Occipital lobe (tissue), 3 donors: ENCODE measurements at places on chromosomes 13 and 19.

GRCh38 chr13:114143806-114144605, 11.6 kb upstream of the RASA3 start:
- no peak for DNase-seq

DNA sequence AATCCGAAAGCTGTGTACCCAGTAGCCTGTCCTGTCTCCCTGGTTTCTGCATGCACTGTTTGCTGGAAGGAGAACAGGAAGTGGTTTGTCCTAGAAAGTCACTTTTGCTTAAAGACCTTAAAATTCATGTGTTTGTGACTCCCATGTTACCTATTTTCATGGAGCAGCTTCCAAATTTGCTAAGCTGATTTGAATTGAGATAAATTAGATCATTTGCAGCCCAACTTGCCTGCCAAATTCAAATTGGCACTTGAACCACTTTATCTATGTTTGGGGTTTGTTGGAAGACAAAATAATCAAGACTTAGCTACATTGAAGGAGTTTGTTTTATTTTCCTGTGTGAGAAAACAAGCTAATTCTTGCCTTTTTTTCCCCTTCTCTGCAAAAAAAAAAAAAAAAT, 532.5 kb downstream of the DIAPH3 start:
- DNase-seq = no peak

GRCh38 chr13:20049558-20050473, 91.3 kb downstream of the ZMYM2 start:
- no peak for DNase-seq

GRCh38 chr19:39502640-39503417, 4.1 kb downstream of the DLL3 start:
- no peak for DNase-seq

- no peak for DNase-seq
Observed at GRCh38 chr19:492091-492531, 4.2 kb upstream of the MADCAM1 start.

DNA sequence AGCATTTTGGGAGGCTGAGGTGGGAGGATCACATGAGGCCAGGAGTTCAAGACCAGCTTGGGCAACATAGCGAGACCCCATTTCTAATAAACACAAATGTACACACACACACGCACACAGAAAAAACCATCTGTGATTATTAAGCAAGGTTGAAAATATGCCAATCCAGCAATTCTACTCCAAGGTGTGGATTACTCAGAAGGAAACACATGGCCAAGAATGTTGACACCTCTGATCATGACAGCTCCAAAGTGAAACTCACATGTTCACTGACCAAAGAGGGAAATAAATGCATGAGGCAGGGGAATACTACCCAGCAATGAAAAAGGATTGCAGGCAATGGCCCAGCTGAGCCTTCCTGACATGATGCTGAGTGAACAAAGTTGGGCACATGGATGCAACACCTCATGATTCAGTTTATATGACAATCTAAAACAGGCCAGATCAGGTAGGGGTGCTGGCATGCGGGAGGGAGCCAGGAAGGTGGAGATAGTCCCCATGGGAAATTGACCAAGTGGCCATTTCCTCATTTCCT, 4.4 kb downstream of the DOCK6 start:
- DNase-seq = no peak

DNA sequence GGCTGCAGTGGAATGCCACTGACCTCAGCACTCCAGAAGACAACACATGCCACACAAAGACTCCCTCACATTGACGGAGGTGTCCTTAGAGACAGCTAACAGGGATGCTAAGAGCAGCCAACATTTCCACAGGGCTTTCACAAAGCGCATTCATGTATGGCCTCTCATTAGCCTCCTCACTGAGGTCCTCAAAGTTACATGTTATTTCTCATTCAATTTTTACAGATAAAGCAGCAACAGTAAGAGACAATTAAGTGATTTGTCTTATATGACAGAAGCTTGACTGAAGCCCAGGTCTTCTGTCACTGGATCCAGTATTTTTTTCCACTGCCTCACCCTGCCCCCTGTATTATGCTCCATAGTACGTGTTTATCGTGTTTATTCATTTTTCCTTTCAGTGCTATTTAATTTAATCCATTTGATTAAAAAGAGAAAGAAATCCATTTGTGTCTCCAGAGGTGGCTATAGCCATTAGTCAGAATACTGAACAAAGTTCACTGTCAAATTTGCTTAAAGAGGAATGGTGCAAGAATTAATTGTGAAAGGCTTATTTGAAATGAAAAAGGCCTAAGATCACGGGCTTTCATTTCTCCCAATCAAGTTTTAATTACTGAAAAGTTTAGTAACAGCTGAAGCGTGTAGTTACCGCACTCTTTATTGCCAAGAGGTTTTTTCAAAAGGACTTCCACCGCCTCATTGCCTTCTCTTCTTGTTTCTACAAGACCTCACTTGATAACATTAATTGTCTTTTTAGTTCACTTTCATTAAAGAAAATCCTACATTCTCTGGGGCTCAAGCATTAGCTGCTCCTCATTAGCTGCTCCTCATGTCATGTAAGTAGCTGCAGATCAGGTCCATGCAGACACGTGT, 115.0 kb downstream of the COG6 start:
- DNase-seq = no peak

GRCh38 chr19:53877361-53877766, 4.6 kb upstream of the PRKCG start:
- DNase-seq = no peak

DNA sequence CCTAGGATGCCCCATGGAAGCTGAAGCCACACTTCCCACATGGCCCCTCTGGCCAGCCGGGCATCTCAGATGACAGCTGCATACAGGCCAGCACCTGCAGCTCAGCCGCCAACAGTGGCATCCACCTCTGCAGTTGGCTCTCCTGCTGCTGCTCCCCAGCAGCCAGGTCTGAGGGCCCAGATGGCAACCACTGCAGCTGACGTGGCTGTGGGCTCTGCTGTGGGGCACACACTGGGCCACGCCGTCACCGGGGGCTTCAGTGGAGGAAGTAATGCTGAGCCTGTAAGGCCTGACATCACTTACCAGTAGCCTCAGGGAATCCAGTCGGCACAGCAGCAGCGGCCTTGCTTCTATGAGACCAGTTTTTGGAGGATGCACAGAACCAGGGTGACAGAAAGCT, 45.3 kb upstream of the LSM14A start:
- no peak for DNase-seq

DNA sequence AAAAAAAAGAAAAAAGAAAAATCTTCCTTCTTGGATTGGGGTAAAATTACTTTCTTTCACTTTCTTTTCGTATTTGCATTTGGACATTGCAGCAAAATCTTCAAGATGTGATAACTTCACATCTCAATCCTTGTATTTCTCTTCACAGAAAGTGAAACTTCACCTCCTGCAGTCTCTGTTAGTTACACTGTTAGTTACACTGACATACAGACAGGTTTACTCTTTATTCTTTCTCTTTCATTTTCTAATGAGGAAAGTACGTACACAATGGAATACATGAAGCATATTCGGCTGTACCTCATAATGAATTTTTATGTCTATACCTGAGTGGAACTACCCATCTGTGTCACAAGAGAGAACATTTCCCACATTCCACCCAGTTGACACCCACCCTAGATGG, 459.1 kb upstream of the GPC6 start:
- DNase-seq = no peak

DNA sequence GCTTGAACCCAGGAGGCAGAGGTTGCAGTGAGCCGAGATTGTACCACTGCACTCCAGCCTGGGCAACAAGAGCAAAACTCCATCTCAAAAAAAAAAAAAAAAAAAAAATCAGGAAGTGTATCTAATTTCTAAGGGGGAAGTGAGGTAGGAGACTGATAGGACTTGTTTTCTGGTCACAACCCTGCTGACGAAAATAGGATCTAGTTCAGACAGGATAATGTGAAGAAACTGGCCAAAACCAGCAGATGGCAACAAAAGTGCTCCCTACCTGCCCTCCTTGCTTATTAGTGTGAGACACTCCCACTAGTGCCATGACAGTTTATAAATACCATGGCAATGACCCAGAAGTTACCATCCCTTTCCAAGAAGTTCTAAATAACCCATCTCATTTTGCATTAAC, 36.0 kb upstream of the KPNA3 start:
- no peak for DNase-seq

DNA sequence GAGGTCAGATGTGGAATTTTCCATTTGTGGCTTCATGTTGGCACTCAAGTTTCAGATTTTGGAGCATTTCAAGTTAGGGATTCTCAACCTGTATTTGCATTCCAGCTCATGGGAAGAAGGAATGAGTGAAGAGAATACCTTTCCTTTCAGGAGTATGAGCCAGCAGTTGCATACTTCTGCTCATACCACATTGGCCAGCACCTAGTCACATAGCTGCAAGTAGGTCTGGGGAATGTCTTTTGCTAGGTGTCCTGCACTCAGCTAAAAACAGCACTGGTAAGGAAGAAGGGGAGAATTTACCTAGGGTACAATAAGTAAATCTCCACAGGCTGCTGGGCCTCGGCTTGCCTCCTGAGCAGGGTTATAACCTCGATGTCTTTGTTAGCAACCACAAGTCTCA, 24.6 kb upstream of the ATP8A2 start:
- no peak for DNase-seq

DNA sequence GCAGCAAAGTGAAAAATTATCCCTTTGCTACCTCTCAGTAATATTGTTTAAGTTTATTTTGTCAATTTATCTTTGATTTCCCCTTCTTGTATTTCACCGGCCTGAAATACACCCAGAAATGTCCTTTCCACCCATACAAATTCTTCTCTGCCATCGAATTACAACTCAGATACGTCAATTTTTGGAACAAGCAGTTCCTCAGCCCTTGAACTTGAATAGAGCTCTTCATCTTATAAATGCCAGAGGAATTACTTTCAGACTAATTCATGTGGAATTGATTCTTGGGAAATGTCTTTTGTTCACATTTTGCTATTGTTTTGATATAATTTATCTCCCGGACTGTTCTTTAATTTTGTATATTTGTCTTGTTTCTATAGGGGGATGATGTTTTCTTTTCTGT, 1359.3 kb upstream of the MIR17HG start:
- DNase-seq = no peak
